ENCODE measurements at places on chromosomes 3 and 15.

DNA sequence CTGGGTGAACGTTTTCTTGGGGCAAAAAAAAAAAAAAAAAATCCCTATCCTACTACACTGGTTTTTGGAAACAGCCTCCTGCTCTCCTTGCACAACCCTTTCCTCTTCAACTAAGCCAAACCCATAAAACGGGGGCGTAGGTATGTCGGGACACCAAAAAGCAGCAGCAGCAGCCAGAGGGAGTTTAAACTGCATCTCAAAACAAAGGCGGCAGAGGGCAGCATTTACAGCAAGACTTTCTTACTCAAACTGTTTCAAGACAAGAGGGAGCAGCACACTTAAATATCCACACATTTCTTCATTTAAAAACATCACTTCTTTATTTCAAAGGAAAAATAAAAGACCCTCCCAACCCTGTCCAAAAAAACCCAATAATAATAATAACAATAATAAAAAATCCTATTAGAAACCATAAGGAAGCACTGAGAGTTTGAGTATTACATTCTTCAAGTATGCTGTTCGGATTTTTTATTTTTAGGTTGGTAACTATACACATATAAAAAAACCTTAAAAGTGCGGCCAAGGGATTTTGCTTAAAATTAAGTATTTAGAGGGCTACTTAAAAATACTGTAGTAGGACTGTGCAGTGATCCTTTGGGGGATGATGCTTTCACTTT is 43.9 kb upstream of the PLXND1 start:
- peak; percentile 84 for DNase-seq

GRCh38 chr15:57223887-57224286 is 152.4 kb upstream of the CGNL1 start:
- no peak for DNase-seq

GRCh38 chr3:14633819-14634424 is 17.6 kb upstream of the CCDC174 start:
- peak; percentile 49 for DNase-seq

DNA sequence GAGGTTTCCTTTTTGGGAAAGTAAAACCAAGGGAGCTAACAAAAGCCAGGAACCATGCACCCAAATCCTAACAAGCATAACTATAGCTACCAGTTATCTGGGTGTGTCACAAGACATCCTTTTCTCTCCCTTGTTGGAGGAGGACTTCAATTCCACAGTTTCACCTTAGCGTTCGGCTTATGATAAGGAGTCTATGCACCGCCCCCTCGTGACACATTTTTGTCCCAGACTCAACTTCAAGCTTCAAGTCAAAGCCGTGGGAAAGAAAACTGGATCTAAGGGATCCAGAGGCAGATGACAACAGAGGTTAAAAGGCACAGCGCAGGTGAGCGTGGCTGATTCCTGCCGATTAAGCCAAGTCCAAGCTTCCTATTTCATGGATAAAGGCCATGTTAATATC is 13.9 kb upstream of the FXR1 start:
- DNase-seq = no peak

- peak; percentile 18 for DNase-seq
These were observed 88.7 kb upstream of the TNIK start for GRCh38 chr3:171548917-171549316.

DNA sequence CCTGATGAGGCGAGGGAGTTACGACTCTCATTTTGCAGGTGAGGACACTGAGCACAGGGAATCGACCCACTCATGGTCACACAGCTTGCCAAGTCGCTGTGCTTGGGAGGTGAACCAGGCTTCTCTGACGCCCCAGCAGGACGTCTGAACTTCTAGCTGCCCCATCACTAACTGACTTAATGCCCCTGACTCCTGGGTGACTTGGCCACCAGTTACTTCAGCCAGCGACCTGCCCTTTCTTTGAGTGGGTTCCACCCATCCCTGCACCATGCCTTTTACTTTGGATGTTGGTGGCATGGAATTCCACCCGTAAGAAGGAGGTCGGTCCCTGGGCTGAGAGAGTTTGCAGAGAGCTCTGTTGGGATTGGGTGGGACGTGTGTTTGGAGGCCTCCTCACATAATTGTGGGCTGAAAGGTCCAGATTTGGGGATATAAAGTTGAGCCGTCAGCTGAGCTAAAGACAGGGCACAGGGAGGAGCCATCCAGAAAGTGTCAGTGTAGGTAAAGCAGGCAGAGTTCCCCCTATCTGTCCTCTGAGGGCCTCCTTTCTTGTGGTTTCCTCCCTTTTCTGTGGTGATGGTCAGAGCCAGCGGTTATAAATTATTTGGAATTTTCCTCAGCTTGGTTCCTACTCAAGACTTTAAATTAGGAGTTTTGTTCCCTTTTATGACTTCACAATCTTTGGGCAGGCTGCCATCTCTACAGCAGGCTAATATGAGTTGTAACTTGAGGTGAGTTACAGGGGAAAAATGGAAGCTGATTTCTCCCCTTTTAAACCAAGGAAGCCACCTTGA is 55.0 kb downstream of the FLNB start:
- peak; percentile 86 for DNase-seq

DNA sequence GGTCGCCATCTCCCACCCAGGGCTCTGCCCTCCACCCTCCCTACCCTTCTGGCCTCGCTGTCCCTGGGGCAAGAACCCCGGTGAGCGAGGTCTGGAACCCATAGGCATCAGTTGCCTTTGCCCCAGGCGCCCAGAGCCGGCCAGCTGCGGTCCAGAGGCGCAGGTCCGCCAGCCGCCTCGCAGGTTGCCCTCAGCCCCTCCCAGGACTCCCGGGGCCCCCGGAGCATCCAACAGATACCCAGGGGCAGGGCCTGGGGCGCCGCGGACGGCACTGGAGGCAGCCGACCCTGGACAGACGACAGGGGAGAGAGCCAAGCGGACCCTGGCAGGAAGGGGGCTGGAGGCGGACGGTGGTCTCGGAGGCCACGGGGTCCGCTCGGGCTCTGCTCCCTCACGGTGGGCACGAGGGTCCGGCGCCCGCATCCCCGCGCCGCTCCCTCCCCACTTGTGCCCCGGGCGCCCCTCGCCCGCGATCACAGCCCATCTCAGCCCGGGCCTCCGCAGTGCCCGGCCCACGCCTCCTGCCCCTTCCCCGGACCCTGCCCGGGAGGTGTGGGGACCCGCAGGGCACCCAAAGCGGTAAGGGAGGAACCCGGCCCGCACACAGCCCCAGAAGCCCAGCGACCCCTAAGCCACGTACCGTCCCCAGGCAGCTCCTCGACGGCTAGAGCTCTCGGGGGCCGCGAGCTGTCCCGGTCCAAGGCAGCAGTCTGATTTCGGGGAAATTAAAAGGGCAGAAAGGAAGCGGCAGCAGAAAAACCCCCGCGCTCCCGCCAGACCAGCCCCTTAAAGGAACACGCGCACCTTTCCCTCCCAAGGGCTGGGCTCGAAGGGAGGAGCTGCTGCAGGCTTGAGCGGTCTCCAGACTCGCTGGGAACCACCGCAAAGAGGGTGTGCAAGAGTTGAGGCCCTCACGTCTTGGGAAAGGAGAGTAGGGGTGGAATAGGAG is at the start of gene HAPLN3:
TSS of gene HAPLN3 (minus strand) at position 726 of the 949 bp plus-strand sequence. CDS start 8,246 bp downstream, outside the sequence.
- DNase-seq = peak; percentile 47

- peak; percentile 16 for DNase-seq
These were observed 16.4 kb upstream of the SLC35G2 start for GRCh38 chr3:136802481-136802996.
